ENCODE measurements at places on chromosomes 1 and 21.

GRCh38 chr1:7572654-7573152 is 198.4 kb upstream of the VAMP3 start:
- no peak for DNase-seq

- DNase-seq, result no peak
These were observed 36.3 kb downstream of the ACTL8 start for GRCh38 chr1:17791480-17791879.

- no peak for DNase-seq
These were observed 24.0 kb downstream of the PGLYRP3 start for GRCh38 chr1:153288634-153289275.

GRCh38 chr21:29654855-29655254 is 284.9 kb downstream of the GRIK1 start:
- DNase-seq, result no peak

DNA sequence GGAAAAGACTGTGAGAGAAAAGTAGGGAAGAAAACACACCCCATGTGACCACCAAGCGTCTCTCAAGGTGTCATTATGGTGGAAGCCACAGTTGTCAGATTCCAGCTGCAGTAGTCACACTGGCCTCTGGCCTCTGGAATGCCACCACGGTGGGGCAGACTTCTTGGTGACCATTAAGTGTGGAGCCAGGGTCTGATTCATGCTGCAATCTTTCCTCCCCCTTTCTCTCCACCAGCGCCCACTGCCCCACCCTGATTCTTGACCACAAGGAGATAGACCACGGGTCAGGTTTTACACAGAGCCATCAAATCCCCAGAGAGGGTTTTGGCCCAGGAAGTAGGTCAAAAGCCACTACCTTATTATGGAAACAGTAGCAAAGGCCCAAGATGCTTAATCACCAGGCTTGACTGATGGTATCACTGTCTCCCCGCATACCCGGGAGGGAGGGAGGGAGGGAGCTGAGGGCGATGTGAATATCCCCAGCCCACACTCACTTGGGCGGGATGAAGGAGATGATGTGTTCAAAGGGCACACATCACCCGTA is 52.7 kb upstream of the GRHL3 start:
- DNase-seq, result no peak

DNA sequence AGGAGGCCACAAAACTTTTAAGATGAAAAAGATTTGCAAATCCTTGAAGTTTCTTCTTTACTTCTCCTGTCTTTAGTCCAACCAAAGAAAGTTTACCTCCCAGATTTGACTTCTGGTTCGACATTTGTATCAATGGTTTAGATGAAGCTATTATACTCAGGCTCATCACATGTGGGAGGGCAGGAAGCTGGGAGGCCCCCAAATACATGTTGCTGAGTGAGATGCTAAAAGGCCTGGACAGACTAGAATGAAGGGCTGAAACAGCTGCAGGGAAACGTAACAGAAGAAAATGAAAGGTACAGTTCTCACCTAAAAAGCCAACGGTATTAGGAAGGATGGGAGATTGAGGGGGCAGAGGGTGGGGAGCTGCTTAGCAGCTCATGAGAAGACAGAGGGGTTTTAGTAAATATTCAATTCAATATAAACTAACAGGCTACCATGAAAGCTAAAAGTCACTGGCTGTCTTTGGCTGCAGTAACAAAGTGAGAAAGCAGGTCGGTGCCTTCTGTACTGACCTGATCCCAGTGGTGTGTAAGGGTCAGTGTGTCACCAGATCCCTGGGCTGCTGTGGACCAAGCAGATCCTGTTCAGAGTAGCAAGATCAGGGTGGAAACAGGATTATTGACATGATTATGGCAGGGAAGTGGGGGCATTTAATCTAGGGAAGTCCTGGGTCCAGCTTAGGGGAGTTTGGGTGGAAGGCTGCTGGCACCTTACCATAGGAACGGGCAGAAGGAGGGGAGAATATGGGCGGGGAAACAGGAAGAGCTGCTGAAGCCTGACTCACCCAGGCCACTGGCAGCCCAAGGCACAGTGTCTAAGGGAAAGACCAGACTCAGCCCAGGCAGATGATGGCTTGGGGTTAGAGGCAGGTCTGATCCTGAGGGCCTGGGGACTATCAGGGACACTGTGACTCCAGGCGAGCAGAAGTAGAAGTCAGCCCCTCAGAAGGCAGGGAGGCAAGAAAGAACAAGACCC is 60.4 kb downstream of the KCNN3 start:
- no peak for DNase-seq

- DNase-seq, result no peak
These were observed 340.6 kb downstream of the SRGAP2C start for GRCh38 chr1:121525355-121525754.

DNA sequence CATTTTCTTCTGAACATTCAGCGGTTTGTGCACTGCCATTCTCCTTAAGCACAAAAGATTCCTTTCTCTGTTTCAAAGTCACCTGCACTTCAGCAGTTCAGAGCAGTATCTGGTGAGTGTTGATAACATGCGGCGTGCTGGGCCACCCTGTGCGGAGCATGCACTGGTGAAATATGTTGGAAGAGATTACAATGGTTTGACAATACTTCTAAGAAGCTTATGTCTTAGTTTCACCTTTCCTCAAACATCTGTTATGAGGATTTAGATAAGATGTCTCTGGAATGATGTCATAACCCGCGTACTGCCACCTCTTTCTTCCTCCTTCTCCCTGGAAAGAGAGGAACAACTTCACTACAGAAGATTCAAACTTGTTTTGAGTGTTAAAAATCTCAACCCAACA is 650.3 kb downstream of the AJAP1 start:
- no peak for DNase-seq

- DNase-seq, result no peak
These were observed 12.9 kb downstream of the NEK7 start for GRCh38 chr1:198169672-198170071.

GRCh38 chr1:226498640-226499008 is 49.9 kb upstream of the STUM start:
- DNase-seq, result no peak

GRCh38 chr1:204821476-204821875 is 49.2 kb upstream of the NFASC start:
- DNase-seq, result no peak

GRCh38 chr1:151058692-151059091 is 730 bp downstream of the CDC42SE1 start:
- no peak for DNase-seq

DNA sequence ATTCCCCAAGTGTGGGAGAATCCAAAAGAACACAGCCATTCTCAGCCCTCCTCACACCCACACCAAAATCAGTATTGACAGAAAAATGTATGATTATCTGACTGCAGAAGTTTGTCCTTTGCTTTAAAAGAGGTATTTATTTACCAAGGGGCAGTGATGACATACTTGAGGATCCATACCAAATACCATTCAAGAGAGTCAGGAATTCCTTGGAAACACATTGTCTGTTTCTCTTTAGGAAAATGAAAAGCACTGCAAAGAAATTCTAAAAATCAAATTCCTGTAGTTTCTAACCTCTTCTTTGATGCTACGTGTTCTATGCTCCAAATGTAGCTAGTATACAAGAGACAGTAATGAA is 509.6 kb upstream of the CXADR start:
- no peak for DNase-seq

DNA sequence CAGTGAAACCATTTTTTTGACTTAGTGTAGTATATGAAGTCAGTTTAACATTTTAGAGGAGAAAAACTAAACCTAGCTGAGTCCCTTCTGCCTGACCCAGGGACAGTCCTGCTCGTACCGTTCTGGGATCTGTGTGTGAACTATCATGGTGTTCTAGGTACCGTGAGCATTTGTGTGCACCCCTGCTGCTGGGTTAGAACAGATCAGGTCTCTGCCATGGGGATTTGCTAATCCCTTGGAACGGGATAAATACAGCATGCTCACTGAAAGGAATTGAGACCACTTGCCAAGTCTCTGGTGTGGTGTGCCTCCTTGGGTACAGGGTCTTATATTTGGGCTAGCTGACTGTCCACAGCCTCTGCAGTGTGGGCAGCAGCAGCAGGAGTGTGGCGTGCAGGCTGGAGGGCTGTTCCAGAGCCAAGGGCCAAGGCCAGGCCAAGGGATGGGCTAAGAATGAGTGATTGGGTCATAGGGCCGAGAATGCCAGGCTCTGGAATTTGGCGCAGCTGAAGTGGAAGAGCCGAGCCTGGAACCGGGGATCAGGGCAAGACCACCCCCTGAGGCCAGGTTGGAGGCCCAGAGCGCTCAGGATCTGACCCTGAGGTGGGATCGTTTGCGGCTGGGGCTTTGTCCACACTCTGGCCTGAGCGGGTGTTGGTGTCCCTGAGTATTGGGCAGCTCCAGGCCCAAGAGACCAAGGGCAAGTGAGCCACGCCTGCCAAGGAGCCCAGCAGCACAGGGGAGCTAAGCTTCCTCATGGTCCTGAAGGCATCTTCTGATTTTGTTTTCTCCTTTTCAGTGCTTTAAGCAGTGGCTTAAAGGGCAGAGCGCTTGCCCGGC is 66.3 kb downstream of the VPS26C start:
- DNase-seq, result no peak

DNA sequence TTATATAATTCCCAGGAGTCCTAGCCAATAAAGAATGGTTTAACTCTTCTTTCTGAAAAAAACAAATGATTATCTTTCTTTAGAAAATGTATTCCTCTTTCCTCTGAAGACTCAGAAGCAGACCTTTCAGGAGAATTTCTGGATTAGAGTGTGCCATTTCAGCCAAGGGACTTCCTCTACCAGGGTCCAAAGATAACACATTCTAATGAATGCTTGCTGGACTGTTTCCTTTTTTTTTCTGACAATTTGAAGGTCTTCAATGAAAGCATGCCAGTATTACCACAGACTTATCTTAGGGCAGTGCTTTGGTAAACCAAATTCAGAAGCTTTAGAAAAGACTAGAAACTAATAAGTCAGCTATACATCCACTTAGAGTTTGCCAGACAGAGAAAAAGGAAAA is 80.5 kb downstream of the RERE start:
- DNase-seq, result no peak

GRCh38 chr1:103106426-103107341 is 1.6 kb downstream of the COL11A1 start:
- no peak for DNase-seq

- no peak for DNase-seq
These were observed 569 bp upstream of the WARS2 start for GRCh38 chr1:119141020-119141424.

DNA sequence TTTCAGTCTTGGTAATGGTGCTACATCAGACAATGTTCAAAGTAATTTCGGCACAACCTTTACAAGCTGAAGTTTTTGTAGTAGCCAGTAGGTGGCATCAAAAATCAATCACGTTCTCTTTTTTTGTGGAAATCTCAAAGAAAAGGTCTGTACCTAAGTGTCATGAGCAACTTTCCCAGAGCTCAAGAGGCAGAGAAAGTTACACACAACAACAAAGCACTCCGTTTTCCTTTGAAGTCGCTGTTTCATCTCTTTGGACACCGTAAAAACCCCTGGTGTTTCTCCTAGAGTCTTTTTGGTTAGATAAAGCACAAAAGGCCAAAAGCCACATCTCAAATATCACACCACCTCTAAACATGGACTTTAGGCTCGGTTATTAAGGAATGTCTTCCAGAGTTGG is 131.6 kb downstream of the LHX8 start:
- DNase-seq, result no peak

GRCh38 chr1:152189657-152190442 is 30.8 kb upstream of the RPTN start:
- DNase-seq, result peak; percentile 4

- DNase-seq, result no peak
These were observed 85.7 kb downstream of the TGFB2 start for GRCh38 chr1:218430822-218431221.

- no peak for DNase-seq
These were observed 91.2 kb upstream of the KCTD3 start for GRCh38 chr1:215475796-215476481.

DNA sequence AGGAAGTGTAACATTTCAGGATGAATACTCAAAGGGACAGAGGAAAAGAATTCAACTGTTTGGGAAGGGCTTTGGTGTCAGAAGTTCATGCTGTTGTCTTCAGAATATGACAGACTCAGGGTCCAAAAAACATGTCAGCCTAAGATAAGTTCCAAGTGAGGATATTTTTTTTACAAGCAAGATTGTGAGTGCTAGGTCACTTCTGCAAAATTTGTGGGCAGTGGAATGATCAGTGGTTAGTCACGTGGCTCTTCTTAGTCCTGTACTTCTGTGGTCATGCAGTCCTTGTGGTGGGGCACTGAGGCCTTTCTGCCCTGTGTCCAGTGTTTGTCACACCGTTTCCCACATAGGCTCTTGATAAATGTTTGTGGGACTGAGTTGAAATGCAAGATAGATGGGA is 5.2 kb downstream of the RGL1 start:
- no peak for DNase-seq

- DNase-seq, result no peak
These were observed 25.4 kb upstream of the ARTN start for GRCh38 chr1:43908226-43908625.

DNA sequence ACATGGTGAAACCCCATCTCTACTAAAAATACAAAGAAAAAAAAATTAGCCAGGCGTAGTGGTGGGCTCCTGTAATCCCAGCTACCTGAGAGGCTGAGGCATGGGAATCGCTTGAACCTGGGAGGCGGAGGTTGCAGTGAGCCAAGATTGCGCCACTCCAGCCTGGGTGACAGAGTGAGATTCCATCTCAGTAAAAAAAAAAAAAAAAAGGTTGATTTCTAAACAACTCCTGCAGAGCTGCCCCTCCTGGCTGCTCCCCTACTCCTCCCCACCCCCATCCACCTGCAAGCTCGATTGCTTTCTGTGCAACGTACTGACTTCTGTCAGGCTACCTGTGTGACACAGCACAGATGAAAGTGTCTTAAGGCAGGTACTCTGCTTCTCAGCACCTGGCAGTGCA is 13.3 kb downstream of the ETV3L start:
- DNase-seq, result no peak

- DNase-seq, result no peak
These were observed 61.3 kb downstream of the SLC19A1 start for GRCh38 chr21:45480701-45481500.

DNA sequence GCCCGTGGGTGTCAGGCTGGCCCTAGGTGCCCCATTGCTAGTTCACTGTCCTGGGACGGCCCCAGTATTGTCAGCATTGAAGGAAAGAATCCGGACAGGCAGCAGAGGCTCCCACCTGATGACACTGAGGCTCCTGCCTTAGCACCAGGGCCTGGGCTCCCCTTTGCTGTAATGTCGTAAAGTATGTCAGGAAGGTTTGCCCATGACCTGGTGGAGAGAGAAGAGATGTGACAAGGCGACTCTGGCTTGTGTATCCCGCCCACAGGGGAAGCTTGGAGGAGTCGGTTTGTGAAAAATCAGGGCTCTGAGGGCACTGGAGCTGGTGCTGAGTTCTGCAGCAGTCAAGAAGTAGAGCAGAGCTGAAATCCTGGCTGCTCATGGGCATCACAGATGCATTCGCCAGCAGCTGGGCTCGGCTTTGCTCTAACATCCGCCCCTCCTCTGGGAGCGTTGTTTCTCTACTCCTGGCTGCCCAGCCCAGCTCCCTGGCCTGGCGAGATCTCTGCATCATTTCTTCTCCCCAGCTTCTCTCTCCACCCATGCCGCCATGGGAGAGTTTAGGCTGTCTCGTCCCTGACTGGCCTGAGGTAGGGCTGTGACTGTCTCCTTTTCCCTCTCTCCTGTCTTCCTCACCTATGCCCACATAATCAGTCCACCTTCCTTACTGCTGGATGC is 74.1 kb downstream of the ADARB1 start:
- DNase-seq, result no peak

- no peak for DNase-seq
These were observed 789 bp upstream of the PTPN14 start for GRCh38 chr1:214552174-214552608.

Measured in activated naive CD4-positive, alpha-beta T cell (primary cell).